ENCODE measurements at places on chromosomes 6 and 20. TPM values are rescaled to one million over a fixed set of nuclear protein-coding genes. Genes with fewer than 3 reads are reported as not detected.

TMEM170B gene
- total RNA-seq, result 1.4 TPM

C6orf118 gene
- not detected for total RNA-seq

LY6G6C gene
- total RNA-seq, result not detected

LGSN gene
- not detected for total RNA-seq

NKAPL gene
- 1.9 TPM for total RNA-seq

C6orf58 gene
- total RNA-seq, result not detected

GRCh38 chr20:45156713-45157112 lies 18.0 kb upstream of the PI3 start:
- no peak for DNase-seq

- peak; percentile 72 for DNase-seq
These were observed 30.1 kb downstream of the RIMS4 start for GRCh38 chr20:44780226-44780625.

- peak; percentile 97 for DNase-seq
These were observed 1.5 kb downstream of the COL12A1 start for GRCh38 chr6:75204217-75204958.

GRCh38 chr6:41257369-41258195 lies 28.9 kb downstream of the TREM1 start:
- DNase-seq, result peak; percentile 66

DNA sequence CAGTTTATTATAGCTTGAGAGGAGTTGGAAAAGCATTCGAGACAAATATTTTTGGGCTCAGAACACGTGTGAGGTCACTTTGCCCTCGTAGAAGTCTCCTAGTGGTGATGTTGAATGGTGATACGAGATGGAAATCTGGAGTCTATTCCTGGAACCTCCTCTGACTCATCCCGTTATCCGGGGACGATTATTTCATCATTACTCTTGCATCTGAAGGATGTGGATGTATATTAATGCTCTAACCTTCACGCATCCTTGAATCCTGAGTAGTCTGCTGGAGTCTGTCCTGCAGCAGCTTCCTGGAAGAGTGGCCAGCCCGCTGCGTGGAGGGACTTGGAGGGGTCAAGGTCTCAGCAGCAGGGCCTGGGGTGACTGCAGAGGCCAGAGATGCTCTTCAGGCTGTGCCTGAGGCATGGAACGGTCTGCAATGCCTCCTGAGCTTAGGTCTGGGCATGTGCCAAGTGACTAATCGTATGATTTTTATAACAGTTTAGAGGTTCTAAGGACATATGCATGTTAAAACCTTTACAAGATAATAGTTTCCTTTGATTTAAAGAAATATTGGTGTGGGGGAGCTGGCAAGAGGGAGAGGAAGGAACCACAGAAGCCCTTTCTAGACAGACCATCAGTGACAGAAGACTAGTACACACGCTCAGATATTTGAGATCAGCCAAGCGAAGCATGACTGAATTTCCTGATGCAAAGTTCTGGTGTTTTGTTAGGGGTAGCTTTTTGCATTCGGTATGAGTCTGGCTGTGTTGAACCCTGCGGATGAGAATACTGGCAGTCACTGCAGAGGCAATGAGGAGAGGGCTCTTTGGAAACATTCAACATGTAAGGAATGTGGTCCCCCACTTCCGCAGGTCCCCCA lies 400.2 kb downstream of the QKI start:
- DNase-seq, result peak; percentile 54

GRCh38 chr20:44064501-44065400 lies 122.2 kb downstream of the JPH2 start:
- DNase-seq, result no peak

- no peak for DNase-seq
These were observed 451.5 kb upstream of the MAN1A1 start for GRCh38 chr6:119801056-119801455.

DNA sequence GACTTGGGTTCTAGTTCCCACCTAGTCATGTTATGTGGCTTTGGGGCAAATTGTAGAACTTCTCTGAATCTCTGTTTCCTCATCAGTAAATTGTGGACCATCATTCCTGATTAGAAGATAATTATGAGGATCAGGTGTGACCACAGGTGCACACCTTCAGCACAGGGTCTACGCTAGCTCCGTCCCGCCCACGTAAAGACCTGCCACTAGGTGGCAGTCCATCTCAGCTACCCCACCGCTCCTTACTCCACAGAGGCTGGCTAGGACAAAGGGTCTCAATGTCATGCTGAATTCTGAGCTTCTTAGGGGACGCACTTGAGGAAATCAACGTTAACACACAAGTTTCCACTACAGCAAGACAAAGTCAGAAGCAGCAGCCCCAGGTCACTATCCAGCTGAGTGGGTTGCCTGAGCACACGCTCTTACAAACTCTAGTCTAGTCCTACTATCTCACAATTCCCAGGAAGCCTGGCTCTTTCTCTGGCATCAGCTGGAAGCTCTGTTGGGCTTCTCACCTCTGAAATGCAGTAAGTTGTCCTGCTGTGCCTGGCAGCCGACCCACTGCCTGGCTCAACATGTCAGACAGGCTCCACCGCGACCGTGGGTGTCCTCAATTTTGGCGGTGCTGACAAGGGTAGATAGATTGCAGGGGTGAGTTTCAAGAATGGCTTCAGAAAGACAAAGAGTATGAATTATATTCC lies 2.0 kb upstream of the PLCG1 start:
- no peak for DNase-seq

DNA sequence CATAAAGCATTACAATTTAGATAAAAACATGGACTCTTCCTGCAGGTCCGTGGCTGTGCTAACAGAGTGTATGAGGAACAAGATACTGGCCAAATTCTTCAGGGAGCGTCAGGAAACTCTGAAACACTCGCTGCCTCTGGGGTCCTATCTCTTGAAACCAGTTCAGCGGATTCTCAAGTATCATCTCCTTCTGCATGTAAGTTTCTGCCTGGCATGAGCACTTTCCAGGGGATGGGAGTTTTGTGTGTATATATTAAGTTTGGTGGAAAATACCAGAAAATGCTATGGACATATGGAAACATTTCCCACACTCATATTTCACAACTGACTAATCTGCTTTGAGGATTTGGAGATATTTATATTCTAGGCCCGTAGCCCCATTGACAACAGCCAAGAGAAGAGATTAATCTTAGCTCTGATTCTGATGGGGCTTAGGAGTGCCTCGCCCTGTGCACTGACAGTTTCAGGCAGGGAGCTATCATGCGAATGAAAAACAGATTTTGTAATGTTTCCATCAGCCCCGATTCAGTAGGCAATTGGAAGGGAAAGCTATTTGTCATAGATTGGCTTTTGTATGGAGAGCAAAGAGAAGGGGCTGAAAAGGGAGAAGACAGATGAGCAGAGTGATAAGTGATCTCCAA lies 64.7 kb upstream of the MTHFD1L start:
- DNase-seq, result peak; percentile 78

DNA sequence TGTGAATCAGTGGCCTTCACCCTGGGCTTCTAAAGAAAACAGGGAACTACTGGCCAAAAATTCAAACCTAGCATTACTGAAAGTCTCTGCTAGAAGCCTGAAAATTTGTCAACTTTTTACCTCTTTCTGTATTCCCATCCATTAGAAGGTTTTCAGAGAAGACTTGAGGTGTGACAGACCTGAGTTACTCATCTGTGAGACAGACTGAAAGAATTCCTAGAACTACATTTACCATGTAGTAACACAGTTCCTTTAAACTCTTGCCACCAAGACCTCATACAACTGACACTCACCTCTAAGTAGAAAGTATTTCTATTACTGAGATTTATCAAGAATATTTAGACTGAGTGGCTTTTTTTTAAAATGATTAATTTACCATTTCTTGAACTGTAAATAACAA lies 4.5 kb downstream of the DPM1 start:
- no peak for DNase-seq

DNA sequence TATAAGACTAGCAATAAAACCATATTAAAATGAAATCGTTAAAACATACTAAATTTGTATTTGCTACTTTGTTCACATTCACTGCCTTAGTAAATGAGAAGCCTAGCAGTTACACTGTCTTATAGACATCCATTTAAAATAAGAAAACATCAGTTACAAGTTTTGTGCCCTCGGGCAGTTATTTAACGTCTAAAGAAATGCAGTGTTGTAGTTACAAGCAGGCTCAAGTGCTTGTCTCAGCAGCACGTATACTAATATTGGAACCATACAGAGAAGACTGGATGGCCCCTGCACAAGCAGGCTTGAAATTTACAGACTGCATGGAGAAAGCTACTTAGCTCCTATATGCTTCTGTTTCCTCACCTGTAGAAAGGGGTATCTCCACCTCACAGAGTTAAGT lies 93.1 kb downstream of the HACE1 start:
- DNase-seq, result no peak

DNA sequence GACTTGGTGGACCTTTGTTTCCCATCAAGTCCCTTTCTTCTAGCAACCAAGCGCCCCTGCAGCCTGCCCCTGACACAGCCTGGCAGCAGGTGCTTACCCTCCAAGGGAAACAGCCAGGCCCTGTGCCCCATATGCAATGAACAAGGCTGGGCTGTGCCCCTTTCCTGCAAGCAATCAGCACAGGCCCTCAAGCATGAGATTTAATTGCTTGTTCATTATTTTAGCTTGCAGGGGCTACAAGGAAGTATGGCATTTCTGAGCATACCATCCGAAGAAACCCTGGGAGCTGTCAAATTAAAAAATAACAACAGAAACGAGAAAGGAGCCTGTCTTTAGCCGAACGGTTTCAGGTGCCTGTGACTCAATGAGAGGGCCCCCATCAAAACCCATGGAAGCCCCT lies 522.9 kb upstream of the ARID1B start:
- DNase-seq, result no peak

DNA sequence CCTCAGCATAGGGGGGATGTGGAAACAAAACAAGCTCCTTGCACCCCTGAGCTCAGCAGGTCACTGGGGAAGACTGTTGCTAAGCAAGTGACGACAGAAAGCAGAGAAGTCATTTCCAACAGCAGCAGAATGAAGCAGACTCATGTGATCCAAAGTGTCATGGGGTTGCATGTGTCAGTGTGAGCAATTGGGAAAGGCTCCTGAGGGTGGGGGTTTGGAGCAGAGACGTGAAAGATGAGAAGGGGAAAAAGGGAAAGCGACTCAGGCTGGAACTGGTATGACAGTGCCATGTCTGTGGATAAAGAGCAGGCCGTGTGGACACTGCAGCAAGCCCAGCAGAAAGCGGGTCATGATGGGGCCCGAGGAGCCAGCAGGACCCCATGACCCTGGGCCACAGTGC lies 363.9 kb downstream of the PREX1 start:
- DNase-seq, result peak; percentile 34

- DNase-seq, result peak; percentile 69
These were observed 14.0 kb downstream of the SMLR1 start for GRCh38 chr6:130841128-130841728.

DNA sequence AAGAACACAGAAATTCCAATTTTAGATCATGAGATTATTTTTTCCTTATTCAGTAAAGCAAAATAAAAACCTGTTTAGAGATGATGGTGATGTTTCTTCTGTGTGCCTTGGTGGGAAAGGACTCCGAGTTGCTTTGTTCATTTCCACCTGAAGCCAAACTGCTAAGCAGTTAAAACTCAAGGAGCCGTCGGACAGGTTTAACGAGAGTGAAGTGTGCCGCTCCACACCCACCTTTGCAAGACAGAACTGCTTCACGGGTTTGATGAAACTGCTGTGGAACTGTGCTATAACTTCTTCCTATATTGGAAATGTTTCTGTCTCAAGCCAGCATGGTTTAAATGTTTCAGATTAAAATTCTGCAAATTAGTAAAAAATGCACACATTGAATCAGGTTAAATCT lies 9.2 kb upstream of the DSP start:
- DNase-seq, result no peak

DNA sequence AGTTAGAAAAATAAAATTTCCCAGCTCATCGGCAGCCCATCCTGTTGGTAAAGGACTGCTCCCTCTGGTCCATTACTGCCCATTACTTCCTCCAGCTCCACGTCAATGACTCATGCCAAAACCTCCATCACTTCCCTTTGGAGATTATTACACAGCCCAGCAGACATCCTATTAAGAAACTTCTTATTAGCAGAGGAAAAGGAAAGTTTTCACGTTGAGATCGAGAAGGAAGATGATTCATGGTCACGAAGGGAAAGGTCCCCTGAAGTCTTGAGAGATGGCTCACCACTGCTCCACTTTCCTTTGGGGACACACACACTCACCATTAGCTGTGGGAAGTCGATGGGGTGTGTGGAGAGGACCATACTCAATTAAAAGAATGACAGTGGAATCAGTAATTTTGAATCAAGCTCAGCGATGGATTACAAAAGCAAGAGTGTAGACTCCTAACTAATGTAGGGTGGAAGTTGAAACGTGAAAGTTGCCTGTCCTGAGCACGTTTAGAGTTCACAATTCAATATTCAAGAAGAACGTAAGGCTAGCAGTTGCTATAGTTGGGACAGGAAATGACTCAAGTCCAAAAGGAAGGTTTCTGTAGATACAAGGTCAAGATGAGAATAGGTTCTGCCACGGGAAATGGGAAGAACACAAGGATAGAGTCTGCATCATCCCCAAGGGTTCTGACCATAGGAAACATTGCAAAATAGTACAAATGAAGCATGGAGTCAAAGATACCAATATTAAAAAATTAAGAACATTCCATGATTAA lies 21.6 kb downstream of the SASH1 start:
- DNase-seq, result peak; percentile 74

GRCh38 chr6:38352636-38353035 lies 287.1 kb downstream of the BTBD9 start:
- DNase-seq, result no peak

DNA sequence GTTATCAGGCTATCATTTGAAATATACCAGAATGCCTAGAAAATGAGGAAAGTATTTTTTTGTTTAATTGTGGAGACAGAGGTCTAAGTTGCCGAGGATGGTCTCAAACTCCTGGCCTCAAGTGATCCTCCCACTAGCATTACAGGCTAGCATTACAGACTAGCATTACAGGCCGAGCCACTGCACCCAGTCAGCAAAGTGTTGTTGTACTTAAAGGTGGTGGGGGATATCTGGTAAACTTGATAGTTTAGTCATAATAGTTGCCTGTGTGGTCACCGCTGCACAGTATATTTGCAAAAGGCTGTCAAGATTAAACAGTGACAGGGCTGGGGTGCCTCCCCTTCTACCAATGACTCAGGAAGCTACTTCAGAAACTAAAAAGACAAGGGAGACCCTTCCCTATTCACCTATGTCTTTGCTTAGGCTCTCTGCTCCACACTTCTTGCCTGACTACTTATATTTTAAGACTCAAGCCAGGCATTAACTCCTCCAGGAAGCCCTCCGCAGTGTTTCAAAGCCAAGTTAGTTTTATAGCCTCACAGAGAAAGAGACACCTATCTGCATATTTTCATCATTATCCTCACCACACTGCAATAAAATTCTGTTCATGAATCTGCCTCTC lies 3.1 kb upstream of the AKIRIN2 start:
- peak; percentile 27 for DNase-seq

- no peak for DNase-seq
These were observed 38.7 kb downstream of the IL20RA start for GRCh38 chr6:137006056-137006455.
